ENCODE measurements at places on chromosomes 6 and 20.

- no peak for DNase-seq
These were observed 9.9 kb downstream of the PSMA7 start for GRCh38 chr20:62133051-62133845.

DNA sequence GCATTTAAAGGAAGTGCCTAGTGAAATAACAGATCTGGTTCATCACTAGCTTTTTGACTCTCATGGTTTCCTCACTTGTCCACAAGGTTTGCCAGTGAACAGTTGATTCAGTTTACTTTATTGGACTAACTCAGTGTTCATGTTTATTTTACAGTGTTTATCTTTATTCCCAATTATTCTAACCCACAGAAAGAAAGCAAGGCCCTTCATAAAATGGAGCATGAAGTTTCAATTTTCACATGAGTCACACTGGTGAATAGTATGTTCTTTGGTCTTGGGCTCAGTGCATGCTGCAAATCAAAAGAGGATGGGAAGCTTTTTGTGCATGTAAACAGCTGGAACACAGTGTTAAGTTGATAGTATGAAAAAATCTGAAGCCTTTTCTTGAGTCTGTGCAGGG lies 217.6 kb upstream of the HDDC2 start:
- DNase-seq: no peak

GRCh38 chr20:63692436-63693082 lies 3.9 kb upstream of the TNFRSF6B start:
- DNase-seq: no peak

DNA sequence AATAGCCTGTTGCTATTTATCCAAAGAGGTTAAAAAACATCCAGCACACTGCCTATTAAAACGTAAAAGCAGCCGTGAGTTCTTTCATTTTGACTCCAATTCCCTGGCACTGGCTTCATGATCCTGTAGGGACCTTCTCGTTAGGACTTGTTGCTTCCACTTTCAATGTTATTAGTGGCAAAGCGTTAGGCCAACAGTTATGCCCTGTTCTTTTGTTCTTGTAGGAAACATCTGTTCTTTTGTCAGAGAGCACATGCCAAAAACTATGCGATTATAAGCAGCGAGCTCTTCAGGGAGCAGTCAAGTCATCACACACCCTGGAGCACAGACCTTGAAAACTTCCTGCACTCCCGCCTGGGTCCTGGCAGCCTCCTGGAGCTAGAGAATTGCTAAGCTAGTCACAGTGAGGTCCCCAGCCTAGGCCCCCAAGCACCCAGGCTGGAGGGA lies 609.5 kb upstream of the ARID1B start:
- DNase-seq: no peak

DNA sequence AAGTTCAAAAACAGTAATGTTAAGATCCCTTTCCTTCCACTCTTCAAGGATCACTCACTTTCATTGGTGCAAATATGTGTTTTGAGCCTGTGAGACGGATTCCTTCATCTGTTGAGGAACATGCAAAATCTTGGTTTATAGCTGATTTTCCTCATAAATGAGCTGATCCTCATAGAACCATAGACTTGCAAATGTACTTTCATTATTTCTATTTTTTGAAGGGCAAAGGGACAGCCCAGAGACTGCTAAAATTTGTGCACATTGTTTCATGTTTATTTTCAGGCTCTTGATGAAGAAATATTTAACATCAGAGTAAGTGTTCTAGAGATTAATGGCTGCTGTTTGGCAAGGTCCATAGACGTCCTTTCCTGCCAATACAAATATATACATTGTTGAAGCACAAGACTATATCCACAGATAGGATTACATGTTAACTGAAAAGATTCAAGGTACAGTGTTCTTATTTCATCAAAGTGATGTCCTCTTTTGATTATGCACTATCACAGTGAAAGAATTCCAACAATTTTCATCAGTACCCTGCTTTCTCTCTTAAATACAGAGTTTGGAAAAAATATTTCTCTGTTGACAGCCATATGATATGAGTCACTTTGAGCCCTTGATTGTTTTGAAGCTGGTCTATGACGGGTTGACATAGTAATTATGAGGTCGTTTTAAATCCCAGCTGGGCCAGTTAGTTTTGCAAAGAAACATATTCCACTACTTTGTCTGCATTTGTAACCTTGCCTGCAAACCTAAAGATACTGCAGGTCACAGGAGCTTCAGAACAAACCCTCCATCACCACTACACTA lies 95.7 kb downstream of the FILIP1 start:
- no peak for DNase-seq

DNA sequence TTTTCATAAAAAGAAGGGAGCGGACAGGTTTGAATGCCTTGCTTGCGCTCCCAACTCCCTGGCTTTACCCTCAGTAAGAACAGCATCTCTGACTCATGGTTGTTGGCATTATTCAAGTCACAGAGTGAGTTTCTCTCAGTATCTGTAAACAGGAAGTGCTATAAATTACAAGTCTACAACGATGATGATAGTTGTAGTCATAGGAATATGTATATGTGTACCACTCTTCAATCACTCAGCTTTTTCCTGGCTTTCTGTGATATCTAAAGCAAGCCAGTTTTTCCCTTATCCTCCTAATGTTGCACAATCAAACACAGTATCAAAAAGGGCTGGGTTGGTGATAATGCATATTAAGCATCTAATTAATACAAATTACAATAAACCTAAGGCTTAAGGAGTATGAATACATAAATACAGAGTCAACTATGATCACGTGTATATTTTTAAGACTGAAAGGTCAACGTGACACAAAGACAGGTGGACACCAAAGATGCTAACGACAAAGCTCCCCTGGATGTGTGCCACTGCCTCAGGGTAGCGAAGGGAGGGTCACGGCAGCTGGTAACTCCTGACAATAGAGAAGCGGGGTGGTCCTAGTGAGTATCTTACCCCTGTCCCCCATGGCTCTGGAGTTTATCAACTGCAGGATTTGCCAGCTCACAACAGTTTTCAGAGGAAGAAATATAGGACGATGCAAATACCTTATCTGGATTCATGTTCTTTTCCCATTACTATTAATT lies 202.8 kb downstream of the BTBD9 start:
- no peak for DNase-seq

DNA sequence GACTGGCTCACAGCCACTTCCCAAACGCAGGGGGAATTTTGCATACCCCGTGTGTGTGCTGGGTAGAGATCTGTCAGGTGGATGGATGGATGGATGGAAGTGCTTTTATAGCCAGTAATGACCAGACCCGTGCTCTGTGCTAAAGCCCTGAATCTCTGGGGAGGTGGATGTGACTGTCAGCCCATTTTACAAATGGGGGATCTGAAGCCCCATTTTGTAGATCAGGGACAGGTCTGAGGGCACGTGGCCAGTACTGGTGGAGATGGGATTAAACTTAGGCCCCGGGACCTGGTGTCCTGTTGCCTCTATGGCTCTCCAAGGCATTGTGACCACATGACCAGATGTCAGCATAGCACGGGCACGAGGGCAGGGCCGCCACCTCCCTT lies 38.2 kb upstream of the ZBP1 start:
- no peak for DNase-seq

GRCh38 chr20:39445095-39445494 lies 483.0 kb downstream of the DHX35 start:
- DNase-seq: no peak

- no peak for DNase-seq
These were observed 135.1 kb downstream of the PLG start for GRCh38 chr6:160837146-160837545.

DNA sequence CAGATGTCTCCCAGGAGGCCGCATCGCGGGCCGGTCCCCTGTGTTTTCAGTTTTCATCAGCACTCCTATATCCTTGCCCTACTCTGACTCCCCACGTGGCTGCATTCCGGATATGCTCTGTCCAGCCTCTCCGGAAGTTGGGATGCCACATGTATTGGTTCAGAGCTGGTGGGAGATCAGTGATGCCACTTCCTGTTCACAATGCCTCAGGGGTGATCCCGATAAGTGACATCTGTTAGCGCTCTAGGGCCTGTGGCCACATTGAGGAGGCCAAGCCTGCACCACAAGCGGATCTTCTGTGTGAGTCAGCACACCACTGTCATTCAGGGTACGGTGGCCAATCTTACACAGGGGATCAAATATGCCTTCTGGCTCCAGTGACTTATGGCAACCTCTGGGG lies 57.8 kb downstream of the PPP1R3G start:
- DNase-seq: no peak

- DNase-seq: no peak
These were observed 428.6 kb downstream of the HACE1 start for GRCh38 chr6:104431096-104431495.

- no peak for DNase-seq
These were observed 273.2 kb downstream of the HIVEP2 start for GRCh38 chr6:142671791-142672190.

- no peak for DNase-seq
These were observed 1.3 kb upstream of the PPP1R16B start for GRCh38 chr20:38804221-38804620.

DNA sequence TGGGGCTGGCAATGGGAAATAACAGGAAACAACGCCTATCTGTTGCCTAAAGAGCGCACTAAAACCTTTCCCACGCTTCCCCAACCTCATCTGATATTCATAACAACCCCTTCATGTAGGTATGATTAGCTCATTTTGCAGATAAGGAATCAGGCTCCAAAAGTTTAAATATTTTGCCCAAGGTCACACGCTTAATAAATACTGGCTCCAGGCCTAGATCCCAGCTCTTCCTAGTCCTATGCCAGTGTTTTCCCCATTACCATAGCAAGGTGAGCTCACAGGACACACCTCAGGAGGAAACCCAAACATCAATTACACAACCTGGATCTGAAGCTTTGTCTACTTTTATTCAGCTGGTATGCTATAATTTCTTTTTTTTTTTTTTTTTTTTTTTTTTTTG lies 19.6 kb downstream of the MBOAT1 start:
- no peak for DNase-seq

DNA sequence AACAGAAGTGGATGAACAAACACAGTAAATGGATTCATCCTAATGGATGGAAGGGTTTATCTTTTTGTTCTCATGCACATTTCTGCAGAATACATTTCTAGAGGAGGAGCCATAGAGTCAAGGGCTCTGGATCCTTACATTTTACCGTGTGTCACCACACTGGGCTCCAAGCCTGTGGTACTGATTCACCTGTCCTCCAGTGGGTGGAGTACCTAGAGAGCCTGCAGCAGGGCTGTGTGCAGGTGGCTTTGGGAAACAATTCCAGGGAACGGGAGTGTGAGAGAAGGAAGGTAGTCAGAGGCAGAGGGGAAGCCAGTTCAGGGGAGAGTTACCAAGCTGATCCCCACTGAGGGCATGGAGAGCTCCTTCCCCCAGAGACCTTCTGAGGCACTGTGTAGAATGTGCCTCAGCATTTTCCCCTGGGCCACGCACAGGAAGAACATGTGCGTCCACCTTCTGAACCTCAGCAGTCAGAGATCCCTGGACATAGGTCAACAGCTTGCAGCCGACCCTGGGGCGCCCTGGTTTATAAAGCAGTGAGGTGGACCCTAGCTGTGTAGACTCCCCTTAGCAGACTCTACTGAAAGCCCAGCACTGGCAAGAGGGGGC lies 85.3 kb upstream of the SLC22A23 start:
- DNase-seq: no peak

DNA sequence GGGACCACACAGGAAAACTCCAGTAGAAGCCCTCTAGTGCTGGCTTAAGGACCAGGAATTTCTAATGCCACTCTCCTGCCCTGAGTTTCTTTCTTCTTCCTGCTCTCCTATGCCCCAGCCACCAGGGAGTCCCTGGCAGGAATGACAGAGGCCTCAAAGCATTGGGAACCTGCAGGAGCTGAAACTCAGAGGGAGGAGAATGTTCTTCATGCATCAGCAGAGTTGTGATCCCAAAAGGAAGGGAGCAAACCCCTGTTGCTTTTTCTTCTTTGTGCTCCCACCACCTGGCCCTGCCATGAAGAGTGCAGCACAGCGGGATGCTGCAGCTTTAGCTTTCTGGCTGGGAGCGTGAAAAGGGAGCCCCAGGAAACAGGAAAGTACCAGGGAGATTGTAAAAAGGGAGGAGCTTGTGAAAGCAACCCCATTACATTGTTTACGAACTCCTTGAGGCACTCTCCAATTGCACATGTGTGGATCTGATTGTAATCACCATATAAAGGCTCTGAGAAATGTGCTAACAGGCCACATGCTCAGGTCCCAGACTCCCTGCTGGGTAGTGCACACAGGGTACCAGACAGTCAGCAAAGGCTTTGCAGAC lies 34.7 kb upstream of the FKBP1A start:
- no peak for DNase-seq

GRCh38 chr6:44113414-44113813 lies 13.8 kb downstream of the MRPL14 start:
- no peak for DNase-seq

- peak; percentile 8 for DNase-seq
These were observed 79.0 kb upstream of the SPACA1 start for GRCh38 chr6:87968435-87969278.

- no peak for DNase-seq
These were observed 1.7 kb upstream of the BLCAP start for GRCh38 chr20:37529214-37529967.

- no peak for DNase-seq
These were observed 91.5 kb upstream of the SASH1 start for GRCh38 chr6:148250975-148251685.

DNA sequence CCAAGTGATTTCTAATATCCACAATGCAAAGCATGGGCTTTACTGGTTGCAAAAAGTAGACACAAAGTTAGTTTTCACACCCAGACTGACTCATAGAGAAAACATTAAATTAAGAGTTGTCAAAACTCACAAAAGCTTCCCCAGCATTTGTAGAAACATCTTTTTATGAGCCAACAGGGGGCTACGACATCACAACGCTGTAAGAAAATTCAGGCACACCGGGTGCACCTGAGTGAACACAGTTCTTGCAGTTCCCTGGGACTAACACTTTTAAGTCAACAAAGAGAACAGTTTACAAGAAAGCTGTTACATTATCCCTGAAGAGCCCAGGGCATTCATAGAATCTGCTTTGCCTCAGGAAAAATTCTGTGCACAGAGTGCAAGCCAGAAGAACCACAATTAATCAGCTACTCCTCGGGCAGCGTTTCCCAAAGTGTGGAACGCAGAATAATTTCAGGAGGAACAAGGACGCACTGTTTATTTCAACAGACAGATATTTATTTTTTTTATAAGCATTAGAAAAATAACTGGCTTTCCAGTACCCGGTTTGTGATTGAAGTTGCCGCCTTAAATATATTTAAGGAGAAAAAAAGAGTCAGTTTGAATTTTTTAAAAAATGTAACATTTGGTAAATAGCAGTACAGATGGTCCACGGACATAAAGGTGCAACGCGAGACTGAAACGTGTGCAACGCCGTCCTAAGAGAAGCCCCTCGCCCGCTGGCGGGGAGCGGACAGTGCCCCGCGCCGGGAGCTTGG lies 1.2 kb downstream of the NCOA5 start:
- DNase-seq: no peak
